Spleen (tissue), 13 donors: ENCODE measurements at places on chromosomes 3 and 15.

- no peak for DNase-seq
Measured at GRCh38 chr15:27210176-27210575, 239.2 kb downstream of the GABRG3 start.

DNA sequence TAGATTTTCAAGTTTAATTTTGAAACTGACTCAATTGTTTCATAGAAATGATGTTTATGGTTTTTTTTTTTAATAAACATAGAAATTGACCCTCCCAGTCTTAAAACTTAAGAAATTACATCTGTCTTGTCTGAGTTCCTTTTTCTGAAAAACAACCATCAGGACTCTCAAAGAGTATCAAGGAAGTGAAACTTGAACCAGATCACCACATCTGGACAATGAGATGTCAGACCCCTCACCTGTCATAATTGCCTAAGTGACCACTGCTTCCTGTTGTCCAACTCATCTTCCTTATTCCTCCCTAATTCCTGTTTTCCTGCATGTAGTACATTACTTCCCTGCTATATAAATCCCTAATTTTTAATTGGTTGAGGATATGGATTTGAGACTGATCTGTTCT is 441.5 kb upstream of the ARHGEF26 start:
- DNase-seq = no peak

GRCh38 chr3:62132027-62132602 is 241.2 kb downstream of the FEZF2 start:
- no peak for DNase-seq

DNA sequence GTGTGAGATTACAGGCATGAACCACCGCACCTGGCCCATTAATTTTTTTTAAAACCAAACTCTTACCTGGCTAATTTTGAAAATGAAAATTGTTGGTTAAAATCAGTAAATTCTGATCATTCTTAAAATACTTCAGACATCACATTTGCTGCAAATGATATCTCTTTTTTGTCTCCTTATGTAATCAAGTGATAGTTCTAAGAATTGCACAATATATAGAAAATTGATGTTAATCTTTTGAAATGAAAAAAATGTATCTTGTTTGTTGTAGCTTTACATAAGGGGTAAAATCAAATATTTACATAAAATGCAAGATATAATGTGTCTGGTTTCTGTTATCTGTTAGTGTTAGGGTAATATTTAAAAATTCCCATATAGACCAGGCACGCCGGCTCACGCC is 5.0 kb downstream of the GTPBP8 start:
- DNase-seq = no peak

DNA sequence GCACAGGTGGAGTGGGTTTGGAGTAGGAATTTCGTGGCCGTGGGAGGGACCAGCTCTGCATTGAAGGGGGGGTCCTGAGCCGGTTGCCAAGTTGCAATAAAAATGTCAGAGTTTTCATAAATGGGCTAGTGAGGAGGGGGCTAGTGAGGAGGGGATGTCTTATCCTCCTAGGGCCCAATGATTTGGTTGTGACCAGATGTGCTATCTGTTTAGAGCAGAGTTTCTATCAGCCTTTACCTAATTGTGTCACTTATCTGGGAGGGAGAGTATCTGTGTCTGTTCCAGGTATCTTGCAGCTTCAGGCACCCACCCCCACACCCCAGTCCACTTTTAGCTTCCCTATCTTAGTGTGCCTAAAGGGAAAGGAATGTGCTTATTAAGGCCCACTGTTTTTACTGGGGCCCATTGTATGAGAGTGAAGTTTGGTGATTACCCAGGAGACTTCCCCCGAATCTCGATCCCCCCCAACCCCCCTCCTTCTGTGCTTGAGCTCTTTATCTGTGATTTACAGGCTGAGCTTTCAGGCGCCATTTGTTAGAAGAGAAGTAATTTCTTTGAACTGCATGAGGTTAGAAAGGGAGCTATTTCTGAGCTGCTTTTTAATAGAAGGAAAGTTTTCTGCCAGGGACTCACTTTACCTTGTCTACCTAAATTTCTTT is 42.6 kb downstream of the PPCDC start:
- DNase-seq = no peak

- no peak for DNase-seq
Measured at GRCh38 chr3:177190756-177191681, 6.3 kb downstream of the TBL1XR1 start.

- DNase-seq = no peak
Measured at GRCh38 chr3:54034971-54035370, 87.4 kb upstream of the CACNA2D3 start.

DNA sequence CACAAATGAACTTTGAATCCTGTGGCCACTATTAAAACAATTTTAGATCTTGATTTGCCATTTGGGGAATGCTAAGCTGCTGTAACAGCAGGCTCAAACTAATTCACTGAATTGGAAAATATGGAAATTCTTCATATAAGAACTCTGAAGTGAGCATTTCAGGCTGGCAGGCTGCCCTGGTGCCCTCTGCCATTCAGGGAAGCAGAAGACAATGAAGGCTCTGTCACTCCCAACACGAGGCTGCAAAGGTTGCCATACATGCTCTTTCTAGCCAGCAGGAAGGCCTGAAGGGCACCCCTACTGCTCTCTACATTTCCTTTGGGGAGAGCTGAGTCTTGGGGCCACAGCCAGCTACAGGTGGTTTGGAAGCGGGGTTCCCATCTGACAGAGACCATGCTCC is 88.0 kb downstream of the GABRG3 start:
- DNase-seq = no peak

GRCh38 chr3:179971280-179971679 is 65.5 kb downstream of the PEX5L start:
- no peak for DNase-seq

DNA sequence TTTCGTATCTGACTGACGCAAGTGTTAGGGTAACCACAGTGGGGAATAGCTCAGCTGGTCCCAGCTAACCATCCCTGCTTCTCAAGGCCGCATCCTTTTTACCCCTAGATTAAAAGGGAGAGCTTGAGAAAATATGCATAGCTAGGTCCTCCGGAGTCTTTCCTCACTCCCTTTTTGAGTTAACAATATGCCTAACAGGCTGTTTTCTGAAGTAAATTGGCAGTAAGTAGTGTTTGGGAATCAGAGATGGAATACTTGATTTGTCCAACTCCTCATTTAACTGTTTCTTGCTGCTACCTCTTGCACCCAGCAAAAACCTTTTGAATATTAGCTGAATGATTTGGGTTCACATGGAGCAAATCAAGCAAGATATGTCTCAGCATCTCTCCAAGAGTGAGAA is 326.1 kb downstream of the LPP start:
- DNase-seq = no peak

DNA sequence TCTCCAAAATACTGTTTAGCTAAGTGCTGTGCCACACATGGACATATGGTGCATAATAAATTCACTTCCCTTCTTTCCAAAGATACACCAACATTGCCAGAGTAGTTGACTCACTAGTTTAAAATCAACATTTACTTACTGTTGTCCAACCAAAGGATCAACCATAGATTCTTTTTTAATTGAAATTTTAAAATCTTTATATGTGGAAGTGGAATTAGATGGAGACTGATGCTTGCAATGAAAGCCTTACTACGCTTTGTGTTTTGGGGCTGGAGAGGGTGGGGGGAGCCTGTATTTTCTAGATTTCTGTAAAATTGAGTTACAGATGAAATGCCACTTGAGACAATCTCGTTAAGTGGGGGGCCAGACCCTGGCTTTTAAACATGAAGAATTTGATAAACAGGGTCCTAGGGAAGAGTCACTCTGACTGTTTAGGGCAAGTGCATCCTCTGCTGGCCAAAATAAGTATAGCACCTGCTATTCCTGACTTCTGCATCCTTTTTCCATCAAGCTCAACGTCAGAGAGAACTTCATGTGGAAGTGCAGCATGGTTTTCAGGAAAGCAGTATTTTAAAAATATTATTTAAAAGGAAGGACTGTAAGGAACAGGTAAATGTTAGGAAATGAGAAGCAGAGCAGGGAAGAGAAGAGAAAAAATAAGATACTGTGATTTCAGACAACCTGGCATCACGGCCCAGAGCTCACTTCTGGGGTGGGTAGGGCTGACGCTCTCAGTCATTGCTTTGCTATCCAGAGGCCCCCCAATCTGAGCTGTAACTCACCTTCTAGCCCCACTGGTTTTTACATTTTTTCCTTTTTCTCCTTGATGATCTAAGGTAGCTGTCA is 76.7 kb downstream of the BOC start:
- DNase-seq = no peak

DNA sequence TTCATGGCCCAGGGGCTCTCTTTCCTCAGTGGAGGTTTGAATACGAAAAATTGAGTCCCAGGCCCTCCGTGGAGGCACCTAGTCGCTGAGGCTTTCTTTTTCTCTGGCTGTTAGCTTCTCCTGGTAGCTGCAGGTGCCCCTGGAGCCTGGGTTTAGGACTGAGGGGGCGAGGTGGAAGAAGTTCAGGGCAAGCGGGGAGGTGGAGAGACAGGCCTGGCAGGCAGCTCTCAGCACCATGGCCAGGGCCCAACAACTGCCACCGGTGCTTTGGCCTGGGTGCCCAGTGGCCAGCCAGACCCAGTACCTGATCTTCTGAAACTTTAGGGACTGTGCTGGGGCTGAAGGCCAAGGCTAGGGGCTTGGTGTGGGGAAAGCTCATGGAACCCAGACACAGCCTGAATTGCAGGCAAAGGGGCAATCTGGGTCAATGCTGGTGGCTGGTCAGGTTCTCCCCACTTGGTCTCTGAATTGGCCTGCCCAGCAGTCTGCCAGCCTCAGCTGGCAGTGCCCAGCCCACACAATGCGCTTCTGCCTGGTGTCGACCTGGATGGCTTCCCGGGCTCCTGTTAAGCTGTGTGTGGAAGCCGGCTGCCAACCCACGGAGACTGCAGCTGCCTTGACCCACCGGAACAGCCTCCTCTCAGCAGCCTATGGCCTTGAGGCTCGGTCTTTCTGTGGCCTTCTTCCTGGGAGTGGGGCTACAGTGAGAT is 30.3 kb upstream of the POLG start:
- no peak for DNase-seq

- DNase-seq = no peak
Measured at GRCh38 chr15:53266176-53266575, 476.0 kb upstream of the ONECUT1 start.

- no peak for DNase-seq
Measured at GRCh38 chr3:158103887-158104327, 2.3 kb downstream of the SHOX2 start.

DNA sequence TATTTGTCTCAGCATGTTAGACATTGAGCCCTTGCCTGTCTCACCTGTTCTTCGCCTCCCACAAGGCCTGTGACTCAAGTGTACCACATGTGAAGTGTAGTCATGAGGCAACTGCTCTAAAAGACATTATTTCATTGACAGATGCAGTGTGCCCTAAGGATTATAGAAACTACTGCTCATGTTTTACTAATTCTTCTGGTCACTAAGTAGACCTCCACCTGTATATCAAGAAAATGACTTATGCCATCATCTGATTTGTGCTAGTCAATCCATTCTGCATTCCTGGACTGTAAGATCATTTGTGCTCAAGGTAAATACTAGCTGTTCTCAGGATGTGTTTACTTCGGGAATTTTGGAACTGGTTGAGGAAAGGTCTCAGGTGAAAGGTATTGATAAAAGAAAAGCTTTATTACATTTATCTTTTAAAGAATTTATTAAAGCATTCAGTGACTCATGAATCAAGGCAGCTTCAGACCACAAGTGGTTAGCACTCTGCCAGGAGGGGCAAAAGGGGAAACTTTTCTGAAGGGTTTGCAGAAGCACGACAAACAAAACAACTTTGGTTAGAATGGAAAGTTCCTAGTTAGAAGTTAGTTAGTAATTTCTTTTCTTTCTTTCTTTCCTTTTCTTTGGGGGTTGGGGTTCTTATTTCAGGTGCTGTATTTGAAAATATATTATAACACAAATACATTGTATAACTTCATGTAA is 465.3 kb upstream of the CBLB start:
- no peak for DNase-seq

DNA sequence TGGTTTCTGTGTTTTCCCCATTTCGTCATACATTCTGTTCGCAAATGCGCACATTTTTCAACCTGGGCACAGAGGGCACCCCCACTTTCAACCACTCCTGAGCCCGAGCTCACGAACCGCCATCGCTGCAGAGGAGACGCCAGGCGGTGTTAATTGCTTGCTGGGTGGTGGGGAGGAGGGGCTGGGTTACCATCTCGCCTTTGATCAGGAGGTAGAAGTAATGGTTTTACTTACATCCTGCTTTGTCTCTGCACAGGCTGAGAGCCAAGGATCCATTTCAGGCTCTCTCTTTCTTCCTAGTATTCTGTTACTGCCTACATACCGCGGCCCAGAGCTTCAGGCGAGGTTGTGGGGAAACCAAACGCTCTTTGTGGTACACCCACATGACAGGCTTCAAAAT is 177.3 kb upstream of the WNT5A start:
- no peak for DNase-seq

DNA sequence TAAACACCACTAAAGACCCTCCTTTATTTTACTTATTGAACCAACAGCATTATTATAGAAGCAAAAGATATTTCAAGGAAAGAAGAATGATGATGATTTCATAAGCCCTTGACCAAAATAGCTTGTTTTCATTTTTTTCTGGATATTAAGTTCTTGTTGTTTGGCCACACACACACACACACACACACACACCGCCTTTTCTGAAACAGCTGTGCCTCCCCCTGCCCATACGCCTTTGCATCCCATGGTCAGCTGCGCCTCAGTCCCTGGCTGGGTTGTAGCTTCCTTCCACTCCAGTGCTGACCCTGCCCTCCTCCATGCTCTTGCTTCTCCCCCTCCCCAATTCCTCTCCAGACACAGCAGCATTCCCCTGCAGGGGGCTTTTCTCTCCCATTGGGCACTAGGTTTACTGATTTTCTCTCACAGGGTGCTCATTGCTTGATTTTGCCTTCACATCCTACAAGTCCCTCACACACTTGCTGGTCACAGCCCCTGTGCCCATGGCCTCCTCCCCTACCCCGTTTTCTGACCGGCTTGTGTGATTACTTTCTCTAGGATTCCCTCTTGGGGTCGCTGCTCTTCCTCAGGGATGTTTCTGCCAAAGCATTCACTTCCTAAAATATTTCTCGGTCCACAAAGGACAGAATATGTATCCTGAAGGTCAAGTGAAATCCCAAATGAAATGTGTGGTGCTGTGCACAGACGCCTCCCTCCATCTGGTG is 18.4 kb downstream of the MESP1 start:
- no peak for DNase-seq

DNA sequence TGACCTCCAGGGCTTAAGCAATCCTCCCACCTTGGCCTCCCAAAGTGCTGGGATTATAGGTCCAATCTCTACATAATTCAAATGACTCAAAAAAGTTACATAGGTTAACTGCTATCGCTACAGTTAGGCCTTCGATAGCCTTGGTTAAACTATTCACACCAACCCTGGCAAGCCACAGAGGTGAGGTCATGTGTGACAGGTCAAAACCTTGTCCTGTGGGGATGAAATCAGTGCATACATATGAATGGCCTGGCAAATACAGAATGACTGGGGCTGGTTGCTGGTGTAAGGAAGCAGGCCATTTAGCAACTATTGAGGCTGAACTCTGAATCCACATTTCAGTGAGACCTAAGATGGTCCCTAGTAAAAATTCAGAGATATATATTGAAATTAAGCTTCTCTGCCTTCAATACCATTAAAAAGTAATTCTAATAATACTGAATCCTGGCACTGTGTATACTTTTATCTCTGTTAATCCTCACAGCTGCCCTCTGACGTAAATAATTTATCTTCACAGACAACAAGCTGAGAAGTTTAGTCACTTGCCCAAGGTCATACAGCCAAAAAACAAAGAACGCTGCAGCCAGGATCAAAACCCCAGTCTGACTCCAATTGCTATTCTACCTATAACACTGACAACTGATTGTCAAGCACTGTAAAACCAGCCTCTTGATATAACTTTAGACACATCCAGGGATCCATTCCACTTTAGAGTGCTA is 35.3 kb downstream of the MKRN2 start:
- no peak for DNase-seq

- DNase-seq = no peak
Measured at GRCh38 chr3:183896610-183897009, 11.9 kb upstream of the PARL start.
